ACHN (cell line): ENCODE measurements at places on chromosomes 7 and 10.

DNA sequence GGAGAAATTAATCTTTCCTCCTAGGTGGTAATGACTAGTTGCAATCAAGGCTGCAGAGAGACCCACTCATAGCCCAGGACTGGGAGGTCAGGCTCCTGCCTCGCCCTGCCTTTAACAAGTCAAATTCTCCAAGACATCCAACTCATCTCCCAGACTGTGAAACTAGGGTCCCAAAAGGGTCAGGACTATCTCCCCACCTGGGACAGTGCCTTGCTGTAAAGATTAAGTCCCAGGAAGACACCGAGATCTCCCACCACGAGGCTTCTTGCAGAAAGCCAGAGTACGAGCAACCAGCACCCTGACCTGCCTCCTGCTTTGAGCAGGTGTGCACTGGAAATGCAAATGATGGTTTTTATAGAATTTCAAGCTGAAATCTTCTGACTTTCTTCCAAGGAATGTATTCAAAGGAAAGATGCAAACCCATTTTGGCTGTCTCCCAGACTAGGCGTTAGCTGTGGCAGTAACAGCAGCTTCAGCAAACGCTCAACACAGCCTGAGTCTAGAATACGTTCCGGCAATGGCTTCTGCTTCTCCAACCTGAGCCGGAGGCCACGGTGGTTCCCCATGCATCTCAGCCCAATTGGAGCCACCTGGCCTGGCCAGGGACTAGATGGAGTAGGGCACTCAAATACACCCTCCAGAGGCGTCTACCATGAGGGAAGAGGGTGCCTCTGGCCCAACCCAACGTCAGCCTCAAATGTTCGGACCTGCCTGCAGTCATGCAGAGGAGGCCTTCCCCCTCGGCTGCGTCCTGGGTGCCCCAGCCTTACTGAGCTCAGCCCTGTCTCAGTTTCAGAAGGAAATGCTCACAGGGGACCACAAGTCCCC lies 170.4 kb downstream of the PRKAG2 start:
- no peak for DNase-seq

DNA sequence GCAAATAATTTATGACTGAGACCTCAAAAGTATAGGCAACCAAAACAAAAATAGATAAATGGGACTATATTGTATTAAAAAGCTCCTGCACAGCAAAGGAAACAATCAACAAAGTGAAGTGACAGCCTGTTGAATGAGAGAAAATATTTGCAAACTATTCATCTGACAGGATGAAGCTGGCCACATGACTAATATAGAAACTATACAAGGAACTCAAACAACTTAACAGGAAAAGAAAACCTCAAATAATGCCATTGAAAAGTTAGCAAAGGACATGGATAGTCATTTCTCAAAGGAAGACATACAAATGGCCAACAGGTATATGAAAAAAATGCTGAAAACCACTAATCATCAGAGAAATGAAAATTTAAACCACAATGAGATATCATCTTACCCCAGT lies 245.1 kb downstream of the STK31 start:
- DNase-seq = peak; percentile 37

DNA sequence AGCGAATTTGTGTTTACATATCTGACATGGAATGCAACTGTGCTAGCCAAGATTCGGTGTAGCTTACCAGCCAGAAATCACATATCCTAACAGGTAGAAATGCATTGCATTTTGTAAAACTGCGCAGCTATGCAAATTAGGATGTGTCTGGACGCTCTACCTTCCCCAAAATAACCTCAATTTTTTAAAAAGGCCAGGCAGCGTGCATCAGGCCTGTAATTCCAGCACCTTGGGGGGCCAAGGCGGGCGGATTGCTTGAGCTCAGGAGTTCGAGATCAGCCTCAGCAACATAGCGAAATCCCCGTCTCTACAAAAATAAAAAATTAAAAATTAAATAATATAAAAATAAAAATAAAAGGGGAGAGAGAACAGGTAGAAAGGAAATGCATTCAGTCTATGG lies 305.0 kb downstream of the TYW1 start:
- DNase-seq = peak; percentile 39

DNA sequence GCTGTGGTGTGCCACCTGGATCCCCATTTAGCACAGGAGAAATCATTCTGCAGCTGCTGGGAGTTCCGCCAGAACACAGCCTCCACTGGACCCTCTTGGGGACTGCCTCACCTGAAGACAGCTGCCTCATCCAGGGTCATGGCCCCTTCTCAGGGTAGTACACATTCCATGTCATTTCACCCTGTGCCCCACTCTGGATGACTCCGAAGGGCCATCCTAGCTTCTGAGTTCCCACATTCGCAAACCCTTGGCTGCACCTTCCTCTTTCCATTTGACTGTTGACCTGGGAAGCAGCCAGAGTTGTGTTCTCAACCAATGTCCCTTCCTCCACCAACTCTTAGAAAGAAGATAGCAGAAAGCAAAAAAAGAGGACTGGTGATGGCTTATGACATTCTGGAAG lies 125.6 kb upstream of the TBX20 start:
- no peak for DNase-seq

DNA sequence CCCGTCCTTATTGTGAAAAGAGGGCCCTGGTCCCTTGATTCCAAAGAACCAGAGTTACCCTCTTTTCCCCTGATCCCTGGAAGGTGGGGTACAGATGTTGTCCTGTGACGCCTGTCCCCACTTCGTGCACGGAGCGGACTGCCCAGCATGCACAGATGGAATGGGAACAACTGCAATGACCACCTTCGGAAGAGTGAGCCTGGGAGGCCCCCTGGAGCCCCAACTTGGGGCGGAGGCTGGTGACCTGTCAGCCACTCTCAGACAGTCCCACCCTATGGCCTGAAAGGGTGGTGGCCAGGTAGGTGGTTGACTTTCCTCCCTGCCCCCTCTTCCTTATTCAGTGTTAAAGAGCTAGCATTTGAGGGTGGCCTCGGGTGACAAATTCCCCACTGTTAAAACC lies 196.6 kb upstream of the GALNT17 start:
- no peak for DNase-seq

GRCh38 chr10:104104926-104105325 lies 17.0 kb upstream of the SFR1 start:
- DNase-seq = no peak

DNA sequence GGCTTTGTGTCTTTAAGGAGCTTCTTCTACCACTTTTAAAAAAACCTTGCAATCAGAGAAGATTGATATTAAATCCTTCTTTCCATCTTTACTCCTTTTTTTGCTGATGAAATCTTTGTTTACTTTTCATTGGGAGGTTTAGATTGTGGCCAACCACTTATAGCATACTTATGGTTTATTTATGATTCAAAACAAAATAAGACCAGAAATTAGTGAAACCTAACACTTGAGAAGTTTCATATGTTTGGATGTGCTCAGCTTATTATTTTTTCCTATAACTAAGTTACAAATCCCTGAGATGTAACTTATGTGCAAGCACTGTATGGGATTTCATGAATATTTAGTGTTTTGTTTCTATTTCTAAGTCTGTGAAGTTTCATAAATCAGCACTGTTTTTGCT lies 13.5 kb upstream of the PRPS1L1 start:
- no peak for DNase-seq

DNA sequence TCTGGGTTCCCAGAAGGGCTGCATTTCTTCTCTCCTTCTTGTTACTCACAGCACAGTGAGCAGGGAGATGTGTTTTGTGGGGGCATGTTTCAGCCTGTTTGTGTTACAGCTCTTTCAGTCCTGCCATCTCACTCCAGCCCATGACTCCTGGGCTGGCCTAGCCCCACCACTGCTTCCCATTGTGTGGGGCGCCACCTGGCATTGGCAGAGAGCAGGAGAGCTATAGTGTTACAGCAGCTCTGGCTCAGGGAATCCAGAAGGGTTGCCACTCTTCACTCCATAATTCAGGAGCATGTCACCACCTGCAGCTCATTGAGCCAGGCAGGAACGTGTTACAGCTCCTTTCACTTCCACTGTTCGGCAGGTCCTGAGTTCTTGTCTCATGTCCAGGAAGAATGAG lies 30.0 kb downstream of the CLDN12 start:
- no peak for DNase-seq

DNA sequence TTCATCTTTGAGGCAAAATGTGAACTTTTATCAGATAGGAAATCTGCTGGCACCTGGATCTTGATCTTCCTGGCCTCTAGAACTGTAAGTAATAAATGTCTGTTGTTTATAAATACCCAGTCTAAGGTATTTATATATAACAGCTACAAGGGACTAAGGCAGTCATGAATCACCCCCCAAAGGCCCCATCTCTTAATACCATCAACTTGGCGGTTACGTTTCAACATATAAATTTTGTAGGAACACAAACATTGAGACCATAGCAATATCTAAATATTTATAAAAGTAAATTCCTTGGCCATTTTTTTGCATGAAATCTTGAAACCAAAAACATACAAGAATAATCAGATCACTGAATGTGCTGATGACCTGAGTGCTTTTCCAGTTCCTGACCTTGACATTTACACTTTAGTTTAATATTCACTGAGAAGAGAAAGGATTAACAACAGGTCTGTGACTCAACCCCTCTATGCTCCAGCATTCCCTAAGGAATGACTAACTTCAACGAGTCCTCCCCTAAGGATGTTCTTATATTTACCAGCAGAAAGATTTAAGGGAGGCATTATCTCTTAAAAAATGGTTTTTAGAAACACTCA lies 1438.5 kb upstream of the CELF2 start:
- peak; percentile 3 for DNase-seq

DNA sequence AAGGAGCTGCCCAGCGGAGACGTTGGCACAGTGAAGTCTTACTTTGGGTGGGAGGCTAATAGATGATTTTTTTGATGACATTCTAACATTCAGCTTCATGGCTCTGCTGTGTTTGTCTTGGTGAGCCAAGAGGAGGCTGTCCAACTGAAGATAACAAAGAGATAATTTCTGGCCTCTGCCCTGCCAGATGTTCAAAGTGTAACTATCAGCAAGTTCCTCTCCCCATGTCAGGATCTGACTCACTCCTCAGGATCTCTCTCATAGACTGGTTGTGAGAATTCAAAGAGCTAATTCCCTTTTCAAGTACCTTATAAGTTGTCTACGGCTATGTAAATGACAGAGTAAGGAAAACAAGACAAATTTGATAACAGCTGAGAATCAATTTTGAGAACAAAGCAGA lies 1340.9 kb downstream of the XPNPEP1 start:
- no peak for DNase-seq

DNA sequence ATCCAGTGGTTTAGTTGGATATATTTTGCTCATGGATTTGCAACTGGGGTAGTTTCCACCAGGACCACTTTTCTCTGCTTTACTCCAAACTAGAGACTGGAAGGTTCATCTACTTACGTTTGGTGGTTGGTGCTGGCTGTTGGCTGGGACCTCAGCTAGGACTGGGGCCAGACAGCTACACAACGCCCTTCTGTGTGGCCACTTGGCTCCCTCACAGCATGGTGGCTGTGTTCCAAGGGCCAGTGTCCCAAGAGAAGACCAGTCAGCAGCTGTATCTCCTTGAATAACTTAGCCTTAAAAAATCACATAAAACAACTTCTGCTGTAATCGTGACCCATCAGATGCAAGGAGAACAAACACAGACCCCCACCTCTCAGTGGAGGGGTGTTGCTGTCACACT lies 4.2 kb upstream of the KCNH2 start:
- no peak for DNase-seq

DNA sequence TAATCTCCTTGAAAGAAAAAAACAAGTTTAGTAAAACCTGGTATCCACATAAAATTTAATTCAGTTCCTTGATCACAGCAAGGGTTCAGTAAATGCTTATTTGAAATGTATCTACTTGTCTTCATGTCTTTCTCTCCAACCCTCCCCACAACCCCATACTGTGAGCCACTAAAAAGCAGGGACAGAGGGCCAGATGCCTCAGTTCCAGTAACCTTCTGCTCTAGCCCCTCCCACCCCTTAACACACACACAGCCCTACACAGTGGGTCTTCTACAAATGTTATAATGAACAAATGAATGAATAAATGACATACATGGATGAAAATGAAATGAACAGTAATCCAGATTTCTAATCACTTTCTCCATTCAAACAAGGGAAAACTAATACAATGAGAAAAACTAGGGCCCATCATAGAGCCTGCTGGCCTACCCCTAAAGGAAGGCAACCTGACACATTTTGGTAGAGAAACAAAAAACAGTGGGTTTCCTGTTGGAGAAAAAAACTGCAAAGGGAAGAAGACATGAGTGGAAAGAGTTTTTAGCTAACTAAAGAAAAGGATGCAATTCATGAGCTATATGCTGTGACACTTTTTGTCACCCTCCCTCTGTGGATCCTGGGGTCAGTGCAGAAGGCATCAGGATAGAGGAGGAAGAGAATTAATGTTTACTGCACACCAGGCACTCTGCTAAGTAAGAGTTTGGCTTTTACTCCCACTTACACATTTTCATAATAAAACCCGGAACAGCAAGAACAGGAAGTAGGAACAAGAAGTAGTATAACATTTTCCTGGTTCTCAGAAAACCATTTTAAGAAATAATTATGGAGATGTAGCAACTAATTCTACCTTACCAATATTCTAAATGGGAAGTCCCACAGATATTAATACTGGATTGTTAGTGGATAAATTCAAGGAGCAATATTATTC lies 38.1 kb downstream of the ELMO1 start:
- DNase-seq = no peak

GRCh38 chr10:22105270-22105669 lies 101.7 kb upstream of the DNAJC1 start:
- no peak for DNase-seq

DNA sequence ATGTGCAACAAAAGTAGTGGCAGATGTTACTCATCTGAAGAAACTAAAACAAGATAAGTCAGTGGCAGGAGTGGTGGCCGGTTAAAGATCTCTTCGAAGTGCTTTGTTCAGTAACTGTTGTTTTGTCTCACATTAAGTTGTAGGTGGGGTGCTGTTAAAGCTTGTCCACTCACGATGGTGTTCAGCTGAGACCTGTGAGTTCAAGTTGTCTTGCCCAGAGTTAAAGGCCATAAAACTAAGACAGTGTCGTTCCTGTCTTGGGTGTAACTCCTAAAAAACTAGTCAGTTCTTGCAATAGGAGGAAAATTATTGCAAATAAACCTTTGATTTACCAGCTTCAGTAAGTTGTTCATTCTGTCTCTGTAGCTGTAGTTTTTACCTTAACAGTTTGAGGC lies 857 bp upstream of the FOXP2 start:
- no peak for DNase-seq

GRCh38 chr7:137661634-137662033 lies 185.1 kb downstream of the DGKI start:
- DNase-seq = no peak

GRCh38 chr7:8442814-8443304 lies 9.4 kb downstream of the NXPH1 start:
- peak; percentile 15 for DNase-seq

DNA sequence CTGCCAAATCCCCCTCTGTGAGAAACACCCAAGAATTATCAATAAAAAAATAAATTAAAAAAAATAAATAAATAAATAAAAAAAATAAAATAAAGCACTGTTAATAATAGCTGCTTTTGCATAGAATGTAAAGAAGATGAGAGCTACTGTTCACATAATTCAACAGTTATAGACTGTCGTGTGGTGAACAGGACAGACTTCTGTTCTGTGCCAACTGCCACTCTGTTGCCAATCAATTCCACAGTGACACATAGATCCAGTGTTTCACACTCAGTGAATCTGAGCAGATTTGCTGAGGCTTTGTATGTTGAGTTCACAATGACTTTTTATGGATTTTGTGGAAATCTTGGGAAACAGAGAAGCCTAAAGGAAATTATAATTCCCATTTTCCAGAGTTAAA lies 14.9 kb downstream of the ARHGAP19 start:
- DNase-seq = no peak
